ENCODE measurements at places on chromosomes 6 and 20.
A peak's percentile ranks its signal among the peaks of the same experiment; 100 is the strongest.

DNA sequence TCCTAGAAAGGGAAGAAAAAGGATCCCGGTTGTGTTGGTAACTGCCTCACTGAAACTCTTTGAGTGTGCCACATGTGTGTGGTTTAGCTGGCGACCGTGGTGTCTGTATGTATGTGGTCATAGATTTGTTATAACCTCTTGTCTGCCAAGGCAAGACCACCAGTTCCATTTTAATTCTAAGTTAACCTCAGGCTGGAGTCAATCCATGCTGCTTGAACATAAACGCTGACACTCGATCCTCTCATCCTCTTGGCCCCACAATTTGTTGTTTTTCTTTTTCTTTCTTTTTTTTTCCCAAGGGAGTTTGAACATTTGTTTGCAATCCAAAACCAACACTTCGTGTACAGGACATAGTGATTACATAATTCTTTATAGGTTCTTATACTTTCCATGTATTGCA, 318.9 kb upstream of the JAG1 start:
- DNase-seq = no peak

DNA sequence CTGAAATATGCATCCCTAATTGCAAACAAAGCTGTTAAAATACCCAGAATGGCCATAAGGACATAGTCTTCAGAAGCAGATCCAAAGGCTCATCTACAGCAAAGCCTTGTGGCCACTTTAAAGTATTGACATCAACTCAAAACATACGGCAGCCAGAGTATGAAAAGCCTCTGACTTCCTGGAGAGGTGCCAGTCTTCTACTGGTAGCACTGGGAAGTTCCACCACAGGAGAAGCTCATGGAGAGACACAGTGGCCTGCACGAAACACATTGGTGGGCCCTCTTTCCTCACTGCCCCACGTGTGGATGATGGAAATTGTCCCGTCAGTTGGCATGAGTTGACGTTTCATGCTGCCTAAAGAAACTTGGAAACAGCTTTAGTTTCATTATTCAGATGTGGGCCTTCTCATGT, 202.6 kb upstream of the HEY2 start:
- DNase-seq = no peak

DNA sequence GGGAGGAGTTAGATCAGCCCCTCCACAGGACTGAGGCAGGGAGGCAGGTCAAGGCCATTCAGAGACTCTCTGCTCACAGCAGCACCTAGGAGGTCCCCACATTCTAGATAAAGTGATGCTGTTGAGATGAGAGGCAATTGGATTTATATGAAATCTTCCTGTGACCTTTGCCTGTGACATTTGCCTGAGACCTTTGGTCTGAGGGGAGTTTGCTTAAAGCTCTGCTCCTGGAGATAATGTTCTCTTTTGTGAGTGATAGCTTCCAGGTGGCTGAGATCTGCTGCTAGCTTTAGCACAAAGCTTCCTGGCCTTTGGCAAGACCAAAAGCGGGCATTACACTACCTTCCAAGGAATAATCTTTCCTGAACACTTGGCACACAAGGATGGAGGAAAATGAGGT, 43.3 kb downstream of the TMEM244 start:
- DNase-seq = no peak

GRCh38 chr6:127918506-127919427, 17.9 kb upstream of the THEMIS start:
- DNase-seq = no peak

DNA sequence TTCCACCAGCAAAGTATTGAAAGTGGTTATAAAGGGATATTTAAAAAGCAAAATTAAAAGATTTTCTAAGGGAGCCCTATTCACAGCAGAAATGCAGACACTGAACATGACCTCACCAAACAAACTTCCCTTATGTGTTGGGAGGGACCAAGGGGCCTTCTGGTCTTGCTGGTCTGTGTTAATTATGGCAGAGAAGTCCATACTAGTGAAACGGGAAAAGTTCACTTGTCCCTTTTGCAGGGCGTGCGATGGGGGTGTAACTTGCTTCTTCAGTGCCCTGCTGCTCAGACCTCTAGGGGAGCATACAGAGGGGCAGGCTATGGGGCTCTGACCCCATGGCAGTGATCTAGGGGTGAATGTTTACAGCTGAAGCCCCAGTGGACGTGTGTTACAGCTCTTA, 53.0 kb upstream of the ZNF337 start:
- no peak for DNase-seq

DNA sequence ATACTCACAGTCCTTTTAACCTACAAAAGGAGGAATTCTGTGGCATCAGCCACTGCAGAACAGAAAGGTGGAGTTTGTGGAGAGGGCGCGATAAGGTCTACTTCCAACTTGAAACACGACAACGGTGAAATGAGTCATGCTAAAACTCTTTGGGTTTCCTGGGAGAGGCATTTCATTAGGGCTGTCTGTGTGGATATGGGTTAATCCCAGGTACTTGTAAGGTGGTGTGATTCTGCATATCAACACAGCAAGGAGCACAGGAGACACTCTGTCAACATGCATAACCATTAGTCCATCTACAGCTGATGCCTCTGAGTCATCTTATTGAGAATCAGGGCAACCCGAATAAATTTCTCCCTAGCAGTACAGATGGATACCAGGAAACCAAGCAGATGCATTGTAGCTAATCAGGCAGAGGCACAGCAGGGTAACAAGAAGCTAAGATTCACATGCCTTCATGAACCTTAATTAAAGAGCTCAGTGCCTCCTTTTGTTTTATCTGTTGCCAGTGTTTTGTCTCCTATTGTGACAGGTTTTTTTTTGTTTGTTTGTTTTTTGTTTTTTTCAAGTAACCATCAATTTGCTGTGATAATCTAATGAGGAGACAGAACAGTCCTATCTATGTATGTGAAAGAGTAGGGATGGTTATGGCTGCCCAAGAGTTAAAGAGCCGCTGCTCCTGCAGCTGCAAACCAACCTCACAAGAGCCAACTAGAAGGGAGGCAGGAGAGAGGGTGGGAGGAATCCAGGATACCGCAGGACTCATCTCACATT, 315.8 kb upstream of the SOX4 start:
- peak; percentile 58 for DNase-seq

- no peak for DNase-seq
Measured at GRCh38 chr6:80211286-80211685, 104.8 kb downstream of the BCKDHB start.

DNA sequence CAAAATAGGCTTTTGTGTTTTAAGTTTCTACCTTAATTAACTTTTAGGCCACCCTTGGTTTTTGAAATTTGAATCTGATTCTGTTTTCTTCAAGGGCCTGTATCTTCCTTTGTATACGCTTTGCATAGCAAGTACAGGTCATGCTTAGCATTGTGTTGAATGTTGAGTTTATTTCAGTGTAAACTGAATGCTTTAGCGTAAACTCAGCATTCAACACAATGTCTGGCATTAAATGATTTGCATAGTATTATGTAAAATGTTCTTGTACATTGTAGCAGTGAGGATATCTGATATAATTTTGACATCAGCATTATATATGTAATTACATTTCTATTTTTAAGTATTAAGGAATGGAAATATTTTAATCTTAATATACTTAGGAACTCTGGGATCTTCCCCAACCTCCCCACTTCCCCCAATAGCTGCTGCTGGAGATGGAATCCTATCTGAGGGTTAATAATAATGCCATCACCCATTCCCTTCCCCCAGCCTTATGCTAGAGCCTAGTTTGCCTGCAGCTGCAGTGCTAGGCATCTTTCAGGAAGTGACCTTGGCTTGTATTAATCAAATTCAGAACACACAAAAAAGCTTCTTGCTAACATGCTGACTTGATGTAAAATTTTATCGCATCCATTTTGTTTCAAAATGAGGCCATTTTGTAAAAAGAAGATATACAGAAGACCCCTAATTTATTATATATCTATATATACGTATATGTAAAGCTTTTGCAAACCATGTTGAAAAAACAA, 73.1 kb downstream of the NCOA3 start:
- DNase-seq = no peak

- no peak for DNase-seq
Measured at GRCh38 chr6:135449246-135449645, 48.3 kb downstream of the AHI1 start.

DNA sequence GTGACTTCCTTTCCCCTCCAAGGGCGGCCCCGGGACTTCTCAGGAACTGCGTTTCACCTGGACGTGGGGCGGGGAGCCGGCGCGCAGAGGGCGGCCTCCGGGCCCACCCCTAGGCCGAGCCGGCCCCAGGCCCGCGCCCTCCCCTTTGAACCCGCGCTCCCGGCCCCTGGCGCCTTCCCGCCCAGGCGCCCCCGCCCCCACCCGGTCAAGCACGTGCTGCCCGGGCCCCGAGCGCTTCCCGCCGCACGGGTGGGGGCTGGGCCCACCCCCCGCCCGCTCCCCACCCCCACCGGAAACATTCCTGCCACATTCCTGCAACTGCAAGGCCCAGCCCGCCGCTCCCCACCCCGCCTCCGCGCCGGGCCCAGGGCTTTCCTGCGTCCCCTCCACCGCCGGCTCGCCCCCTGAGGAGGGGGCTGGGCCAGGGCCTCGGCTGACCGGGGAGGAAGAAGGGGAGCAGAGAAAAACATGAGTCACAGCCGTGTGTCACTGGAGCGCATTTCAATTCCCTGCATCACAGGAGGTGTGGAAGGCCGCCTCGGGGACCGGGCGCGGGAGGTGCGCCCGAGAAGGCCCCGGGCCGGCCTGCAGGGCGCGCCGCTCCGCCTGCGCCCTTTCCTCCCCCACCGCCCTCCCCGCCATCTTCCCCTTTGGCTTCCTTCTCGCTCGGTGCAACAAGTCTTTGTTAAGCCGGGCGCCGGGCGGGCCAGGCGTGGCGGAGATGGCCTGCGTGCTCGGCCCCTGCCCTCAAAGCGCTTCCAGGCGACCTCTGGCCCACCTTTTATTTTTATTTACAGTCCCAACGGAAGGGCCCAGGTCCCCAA, 1.2 kb upstream of the HMGA1 start:
- DNase-seq = no peak

DNA sequence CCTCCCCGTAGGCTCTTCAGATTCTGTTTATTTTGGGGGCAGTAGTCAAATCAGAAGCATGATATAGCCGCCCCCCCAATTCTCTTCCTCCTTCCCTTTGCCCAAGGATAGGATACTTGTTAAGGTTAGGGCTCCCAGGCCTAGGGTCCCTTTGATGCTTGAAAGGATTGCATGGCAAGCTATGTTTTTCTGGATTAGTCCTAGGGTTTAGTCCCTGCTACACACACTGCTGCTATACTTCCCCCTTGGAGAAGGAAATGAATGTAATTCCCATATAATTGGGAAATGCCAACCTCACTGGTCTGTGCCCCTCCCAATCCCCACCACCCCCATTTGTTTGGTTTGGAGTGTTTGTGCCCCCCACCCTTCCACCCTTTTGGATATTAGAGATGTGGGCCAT, 62.8 kb downstream of the ZFAND3 start:
- no peak for DNase-seq

DNA sequence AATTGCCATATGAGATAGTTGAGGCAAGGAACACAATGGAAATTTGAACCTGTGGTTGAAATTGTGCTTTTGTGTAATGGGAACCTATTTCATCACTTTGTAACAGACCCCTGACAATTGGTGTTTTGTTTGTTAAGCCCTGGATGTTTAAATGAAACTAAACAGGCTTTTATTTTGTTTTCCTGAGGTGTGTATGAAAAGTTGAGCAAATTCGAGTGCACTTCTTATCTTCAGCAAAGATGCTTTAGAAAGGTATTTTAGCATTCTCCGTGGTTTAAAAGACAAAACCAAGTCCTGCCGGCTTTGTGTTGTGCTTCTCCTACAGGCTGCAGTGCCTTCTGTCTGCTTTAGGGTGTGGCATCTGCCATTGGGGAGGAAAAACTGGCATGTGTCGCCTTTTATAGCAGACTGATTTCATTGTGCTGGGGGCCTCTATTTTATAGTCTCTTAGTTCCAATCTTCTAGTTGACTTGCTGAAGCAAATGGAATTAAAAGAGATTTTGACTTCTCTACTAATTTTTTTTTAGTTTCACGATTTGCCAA, 2.2 kb upstream of the ARID1B start:
- DNase-seq = no peak

DNA sequence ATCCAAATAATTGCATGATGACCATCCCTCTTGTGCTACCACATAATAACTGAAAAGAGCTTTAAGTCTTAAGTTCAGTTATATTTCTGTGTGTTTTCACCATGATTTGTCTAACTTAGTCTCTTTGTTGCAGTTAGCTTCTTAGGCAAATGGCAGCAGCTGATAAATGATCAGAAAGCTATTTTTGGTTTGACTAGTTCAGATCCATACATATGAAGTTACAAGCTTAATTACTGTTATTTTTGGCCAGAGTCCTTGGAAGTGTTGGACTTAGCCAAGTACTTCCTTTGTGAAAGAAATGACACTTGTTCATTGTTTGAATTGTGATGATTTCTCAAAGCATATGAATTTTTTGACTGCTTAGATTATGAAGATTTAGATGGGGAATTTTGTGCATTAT, 54.2 kb downstream of the HIVEP1 start:
- DNase-seq = no peak

- DNase-seq = no peak
Measured at GRCh38 chr6:159097256-159097655, 52.5 kb upstream of the TAGAP start.

DNA sequence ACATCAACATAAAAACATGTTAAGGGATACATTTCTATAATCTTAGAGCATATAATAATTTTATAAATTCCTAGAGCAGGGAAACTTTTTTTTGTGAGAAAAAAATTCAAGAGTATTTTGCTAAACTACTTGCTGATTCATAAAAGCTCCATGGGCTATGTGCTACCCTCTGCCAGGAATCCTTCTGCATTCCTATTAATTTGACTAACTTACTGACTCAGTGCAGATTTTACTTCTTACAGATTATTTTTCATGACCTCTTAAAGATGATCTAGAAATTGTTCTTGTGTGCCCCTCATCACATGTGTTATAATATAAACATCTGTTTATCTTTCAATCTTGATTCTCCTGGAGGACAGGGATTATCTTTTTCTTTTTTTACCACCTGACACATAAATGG, 5.7 kb downstream of the VTA1 start:
- no peak for DNase-seq

DNA sequence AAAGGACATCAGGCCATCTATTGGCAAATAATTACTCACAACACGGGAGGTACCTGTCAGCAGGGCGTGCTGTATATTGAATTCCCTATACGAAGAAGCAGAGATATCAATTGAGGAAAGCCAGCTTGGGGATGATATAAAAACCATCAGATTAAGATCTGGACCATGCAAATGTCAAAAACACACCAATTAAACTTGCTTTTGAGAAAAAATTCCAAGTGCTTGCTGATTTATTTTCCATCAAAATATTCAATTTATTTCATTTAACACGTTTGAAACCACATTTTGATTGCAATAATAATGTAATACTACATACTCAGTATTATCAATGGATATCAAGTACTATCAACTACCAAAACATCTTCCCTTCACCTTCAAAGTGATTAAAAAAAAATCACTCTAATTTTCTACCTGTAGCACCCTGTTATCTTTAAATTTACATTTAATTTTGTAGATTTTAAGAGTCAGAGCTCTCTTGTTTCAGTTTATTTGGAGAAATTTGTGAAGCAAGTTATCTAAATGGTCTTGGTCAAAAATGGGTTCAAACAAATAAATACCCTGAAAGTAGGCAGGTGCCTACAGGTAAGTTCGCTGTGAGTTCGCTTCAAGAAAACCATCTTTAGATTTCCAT, 6.8 kb upstream of the TBX18 start:
- no peak for DNase-seq

Data from vagina (tissue), 2 donors.